Kidney (tissue), 22 donors: ENCODE measurements at places on chromosomes 1 and 21.

DNA sequence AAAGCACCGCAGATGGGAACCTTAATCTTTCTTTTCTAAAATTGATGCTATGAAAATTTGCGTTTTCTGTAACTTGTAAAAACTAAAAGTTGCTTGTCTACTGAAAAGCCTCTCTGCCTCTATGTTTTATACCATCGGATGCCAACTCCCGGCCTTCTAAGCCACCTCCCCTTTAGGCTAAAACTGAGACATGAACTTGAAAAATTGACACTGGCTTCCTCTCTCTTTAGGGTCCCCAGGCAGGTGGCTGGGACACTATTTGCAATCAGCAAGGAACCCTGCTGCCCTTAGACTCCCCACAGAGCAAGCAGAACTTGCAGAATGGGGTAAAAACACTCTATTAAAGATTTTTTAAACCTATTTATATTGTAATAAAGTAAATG lies 151.1 kb upstream of the CAMK1G start:
- no peak for DNase-seq

GRCh38 chr1:86468501-86468977 lies at the start of gene CLCA1:
Gene CLCA1, plus strand, starts transcription at chr1:86468927. Its CDS starts 45 bp downstream, at chr1:86468972.
- no peak for DNase-seq

- DNase-seq: no peak
Measured at GRCh38 chr21:15264084-15264665, 199.4 kb upstream of the NRIP1 start.

GRCh38 chr1:205258261-205258691 lies 30.5 kb downstream of the TMCC2 start:
- no peak for DNase-seq

GRCh38 chr21:41957991-41958766 lies 4.4 kb upstream of the C2CD2 start:
- DNase-seq: peak; percentile 92

DNA sequence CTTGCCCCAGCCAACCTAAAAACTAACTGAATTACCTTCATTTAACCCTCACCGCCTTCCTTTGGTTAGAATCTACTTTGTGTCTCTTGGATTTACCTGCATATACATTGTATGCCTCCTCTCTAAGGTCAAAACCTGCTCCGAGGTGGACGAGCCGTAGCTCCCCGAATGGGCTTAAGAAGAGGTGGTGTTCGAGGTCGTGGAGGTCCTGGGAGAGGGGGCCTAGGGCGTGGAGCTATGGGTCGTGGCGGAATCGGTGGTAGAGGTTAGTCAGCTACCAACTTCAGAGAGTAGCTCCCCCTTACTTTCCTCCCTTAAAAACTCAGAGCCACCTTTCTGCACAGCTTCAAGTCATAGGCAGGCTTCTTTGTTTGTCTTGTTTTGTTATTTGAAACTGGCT lies 9.2 kb downstream of the CHTOP start:
- no peak for DNase-seq

DNA sequence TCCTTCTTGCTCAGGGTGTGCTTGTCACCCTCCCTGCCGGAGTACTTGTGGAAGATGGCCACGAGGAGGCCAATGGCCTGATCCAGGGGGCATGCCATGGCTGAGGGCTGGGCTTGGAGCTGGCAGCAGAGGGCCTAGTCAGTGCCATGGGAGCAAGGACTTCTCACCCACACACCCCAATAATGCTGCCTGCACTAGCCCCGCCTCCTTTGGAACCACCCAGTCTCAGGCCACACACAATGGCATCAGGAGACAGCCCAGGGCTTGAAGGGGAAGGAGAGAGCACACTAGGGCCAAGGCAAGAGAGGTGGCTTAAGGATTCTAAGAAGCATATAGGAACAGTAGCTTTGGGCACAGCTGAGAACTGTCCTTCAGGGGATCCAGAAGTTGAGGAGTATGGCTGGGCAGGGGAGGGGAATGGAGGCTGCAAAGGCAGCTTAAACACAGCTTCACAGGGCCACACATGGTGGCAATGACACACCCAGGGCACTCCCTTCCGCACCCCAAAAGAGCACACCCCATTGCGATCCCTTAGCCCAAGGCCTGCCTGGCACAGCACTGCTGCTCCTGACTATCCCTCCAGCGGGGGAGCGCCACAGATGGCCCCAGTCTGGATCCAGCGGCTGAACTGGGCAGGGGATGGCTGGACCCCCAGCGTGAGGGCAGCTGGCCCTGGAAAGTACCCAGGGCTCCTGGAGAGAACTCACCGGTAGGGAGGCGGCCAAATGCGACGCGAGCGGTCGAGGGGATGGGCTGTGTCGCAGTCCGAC lies at the start of gene S100A6:
S100A6 (minus strand) TSS at position 750 of the 770 bp plus-strand sequence; CDS start at position 98, 652 bp downstream.
- DNase-seq: no peak

DNA sequence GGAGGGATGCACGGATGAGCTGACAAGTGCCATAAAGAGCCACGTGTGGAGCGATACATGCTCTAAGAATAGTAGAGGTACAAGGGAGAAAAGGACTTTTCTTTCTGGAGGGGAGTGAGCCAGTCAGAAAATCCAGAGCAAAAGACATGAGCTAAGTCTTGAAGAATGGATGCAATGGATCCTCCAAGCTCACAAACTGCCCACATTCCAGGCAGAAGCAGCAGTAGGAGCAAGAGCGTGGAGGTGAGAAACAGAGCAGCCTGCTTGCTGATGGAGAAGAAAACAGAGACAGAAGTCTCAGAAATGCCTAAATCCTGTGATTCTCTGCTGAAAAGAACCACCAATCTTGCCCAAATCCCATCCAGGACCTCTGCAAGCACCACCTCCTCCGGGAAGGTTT lies 78.2 kb upstream of the RALGPS2 start:
- no peak for DNase-seq

- no peak for DNase-seq
Measured at GRCh38 chr21:44761011-44761729, 40.5 kb downstream of the UBE2G2 start.

- DNase-seq: no peak
Measured at GRCh38 chr1:184971522-184972265, 2.6 kb downstream of the NIBAN1 start.

DNA sequence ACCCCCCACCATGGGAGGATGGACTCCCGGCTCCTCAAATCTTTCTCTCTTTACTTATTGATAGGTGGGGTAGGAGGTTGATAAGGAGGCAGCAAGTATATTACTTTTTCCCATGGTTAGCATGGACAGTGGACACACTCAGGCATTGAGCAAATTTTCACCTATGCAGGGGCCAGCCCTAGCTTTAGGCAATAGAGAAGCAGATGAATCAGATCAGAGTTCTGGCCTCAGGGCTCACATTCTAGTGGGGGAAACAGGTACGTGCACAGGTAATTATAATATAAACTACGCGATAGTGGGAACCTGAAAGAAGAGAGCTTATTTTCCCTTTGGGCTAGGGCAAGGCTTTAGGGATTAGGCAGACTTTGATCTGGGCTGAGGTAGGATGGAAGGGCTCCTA lies 13.5 kb upstream of the FOXE3 start:
- no peak for DNase-seq

DNA sequence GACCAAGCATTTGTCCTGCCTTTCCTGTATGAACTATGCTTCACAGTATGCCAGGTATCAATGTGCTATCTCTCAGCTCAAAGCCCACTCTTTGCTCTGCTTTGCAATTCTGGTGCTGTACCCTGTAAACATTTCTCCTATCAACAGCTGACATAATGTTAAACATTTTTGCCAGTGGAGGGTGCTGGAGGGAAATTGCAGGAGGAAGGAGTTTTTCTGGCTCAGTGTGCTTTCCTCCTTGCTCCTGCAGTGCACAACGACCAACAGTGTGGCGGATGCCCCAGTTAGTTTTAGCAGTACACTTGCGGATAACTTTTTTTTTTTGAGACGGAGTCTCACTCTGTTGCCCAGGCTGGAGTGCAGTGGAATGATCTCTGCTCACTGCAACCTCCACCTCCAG lies 67.1 kb upstream of the PTGFRN start:
- no peak for DNase-seq

GRCh38 chr1:38121231-38121680 lies 74.7 kb upstream of the POU3F1 start:
- no peak for DNase-seq
